ENCODE measurements at places on chromosomes 2 and 18.

GRCh38 chr2:138919120-138919747, 139.0 kb upstream of the NXPH2 start:
- DNase-seq, result no peak

DNA sequence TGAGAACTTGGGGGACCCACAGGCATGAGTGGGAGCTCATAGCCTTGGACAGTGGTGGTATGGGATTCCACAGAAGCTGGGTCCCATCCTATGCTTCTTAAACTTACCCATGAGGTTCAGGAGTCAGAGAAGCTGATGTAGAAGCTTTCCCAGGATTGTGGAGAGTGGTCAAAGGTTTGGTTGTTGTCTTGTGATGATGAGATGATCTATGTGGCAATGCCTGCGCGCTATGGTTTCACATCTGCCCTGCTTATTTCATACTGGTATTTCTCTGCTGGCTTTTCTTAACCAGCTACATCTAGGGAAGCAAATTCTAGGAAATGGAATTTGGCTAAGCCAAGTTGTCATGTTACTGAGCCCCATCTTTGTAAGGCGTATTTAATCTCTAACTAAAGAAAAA, 168.6 kb downstream of the ZNF407 start:
- DNase-seq, result no peak

DNA sequence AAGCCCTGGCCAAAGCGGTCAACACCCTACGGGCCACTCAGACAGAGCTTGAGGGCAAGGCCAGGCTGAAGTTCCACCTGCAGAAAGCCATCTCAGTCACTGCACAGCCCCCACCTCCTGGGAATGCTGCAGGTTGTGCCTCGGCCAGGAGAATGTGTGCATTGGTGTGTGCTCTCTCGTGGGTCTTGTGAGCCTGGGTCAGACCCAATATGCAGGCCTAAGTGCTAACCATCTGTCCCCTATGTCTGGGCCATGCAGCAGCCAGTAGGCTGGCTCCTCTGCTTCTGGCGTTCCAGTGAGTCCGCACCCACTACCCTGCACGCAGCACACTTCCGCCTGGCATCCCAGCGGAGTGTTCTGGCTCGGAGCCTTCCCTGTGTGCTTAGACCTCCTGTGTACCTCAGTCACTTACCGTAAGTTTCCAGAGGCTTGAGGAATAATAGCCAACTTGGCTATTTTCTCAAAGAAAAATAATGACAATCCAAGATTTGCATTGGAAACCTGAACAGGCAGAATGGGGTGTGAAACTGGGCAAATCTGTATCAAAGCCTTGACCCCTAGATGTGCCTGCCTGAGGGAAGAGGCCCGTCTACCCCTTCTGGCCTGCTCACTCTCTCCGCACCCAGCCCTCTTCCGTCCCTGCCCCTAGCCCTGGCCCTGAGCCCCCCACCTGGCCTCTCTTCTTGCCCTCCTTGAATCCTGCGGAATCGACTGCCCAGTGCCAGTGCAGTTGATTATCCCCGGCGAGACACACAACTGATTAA, 7.2 kb downstream of the SIX3 start:
- no peak for DNase-seq

DNA sequence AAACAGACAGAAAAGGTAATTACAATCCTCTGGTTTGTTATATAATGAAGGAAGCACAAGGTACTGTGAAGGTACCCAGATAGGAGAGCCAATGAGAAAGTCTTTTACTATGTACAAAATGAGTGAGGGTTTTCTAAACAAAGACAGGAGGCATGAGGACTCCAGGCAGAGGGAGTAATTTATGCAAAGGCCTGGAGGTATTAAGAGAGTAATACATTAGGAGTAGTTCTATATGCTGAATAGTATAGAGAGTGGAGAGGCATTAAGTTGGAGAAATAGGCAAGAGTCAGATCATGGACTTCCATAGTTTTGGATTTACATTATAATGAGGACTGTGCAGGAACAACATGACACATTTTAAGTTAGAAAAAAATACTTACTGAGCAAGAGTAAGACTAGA, 216.0 kb downstream of the SCG2 start:
- no peak for DNase-seq

- no peak for DNase-seq
Measured at GRCh38 chr18:44691148-44691925, 10.6 kb downstream of the SETBP1 start.

DNA sequence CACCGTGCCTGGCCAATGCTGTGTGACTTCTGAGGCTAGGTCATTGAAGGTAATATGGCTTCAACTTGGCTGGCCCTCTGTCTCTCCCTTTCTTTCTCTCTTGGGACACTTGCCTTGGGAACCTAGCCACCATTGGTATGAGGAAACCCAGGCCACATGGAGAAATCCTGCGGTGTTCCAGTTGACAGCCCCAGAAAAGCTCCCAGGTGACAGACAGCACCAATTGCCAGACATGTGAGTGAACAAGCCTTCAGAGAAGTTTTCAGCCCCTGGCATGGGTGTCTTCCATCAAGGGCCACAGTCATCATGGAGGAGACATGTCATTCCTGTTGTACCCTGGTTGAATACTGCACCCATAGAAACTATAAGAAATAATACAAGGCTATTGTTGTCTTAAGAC, 186.6 kb downstream of the RAB3GAP1 start:
- no peak for DNase-seq

DNA sequence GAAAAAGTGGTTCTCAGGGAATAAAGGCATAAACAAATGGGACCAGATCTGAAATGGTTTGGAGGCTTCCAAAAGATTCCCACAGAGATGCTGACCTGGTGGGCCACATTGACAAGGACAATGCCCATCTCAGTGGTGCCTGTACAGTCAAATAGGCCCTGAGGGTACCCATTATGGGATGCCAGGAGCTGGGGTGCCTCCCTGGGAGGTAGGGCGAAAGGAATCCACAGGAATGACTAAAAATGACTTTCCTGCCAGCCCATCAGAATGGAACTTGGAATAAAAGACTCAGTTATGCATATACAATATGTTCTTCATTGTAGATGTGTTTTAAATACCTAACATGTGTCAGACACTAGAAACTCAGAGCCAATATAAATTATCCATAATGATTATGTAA, 248.5 kb downstream of the RNF144A start:
- no peak for DNase-seq

DNA sequence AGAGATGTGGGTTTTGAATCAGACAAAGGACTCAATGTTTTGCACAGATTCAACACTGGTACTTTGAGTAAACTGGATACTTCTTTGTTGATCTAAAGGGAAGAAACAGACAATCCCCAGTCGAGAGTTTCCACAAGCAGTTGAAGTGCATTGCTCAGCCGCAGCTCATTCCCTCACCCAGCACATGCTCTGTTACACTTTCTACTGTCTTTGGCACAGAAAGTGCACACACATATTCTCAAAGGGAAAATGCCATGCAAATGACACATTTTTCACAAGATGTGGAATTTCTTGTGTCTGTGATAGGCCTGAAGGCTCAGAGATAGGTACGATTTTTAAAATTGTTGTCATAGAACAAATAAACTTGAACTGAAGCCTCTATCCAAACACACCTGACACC, 258.9 kb upstream of the TRIB2 start:
- DNase-seq, result no peak
